ENCODE measurements at places on chromosomes 3 and 15.

DNA sequence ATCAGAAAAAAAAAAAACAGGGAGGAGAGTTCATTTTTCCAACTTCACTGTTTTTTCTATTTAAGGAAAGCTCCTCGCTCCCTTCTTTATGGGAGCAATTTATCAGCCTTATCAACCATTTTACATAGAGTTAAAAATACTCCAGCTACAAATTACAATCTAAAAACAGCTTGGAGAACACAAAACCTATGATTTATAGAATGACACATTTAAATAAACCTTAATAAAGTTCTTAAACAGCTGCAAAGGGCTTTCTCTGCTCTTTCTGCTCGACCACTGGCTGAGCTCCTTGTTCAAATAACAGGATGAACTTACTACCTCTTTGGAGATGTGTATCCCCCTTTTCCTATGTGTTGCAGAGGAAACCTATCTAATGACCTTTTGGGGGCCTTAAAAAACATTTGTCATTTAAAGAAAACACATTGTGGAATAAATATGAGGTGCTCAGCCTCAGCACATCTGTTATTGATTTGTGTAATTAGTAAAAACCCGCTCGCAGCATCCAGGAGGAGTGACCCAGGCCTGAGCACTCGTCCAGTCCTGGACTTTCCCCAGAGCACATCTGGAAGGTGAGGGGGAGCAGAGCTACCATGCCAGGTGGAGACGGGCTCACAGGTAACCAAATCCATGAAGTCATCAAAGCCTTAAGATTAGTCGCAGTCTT is 231.2 kb downstream of the ATP8B4 start:
- no peak for DNase-seq

DNA sequence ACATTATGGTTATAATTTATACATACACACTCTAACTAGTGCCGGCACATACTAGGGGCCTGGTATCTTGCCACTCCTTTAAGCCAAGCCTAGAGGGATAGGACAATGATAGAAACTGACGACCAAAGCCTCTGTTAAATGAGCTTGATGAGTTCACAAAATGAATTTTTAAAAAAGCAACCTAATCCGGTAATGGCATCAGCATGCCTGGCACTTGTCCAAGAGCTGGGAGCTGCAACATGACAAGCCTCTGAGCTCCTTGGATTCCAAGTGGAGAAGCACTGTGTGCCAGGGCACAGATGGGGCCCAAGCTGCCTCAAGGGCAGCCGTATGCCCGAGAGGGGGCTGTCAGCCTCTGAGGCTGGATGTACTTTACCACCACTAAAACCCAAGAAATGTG is 9.7 kb downstream of the ETV5 start:
- DNase-seq, result peak; percentile 63

- DNase-seq, result no peak
These were observed 1.6 kb upstream of the TPM1 start for GRCh38 chr15:63040954-63041353.

DNA sequence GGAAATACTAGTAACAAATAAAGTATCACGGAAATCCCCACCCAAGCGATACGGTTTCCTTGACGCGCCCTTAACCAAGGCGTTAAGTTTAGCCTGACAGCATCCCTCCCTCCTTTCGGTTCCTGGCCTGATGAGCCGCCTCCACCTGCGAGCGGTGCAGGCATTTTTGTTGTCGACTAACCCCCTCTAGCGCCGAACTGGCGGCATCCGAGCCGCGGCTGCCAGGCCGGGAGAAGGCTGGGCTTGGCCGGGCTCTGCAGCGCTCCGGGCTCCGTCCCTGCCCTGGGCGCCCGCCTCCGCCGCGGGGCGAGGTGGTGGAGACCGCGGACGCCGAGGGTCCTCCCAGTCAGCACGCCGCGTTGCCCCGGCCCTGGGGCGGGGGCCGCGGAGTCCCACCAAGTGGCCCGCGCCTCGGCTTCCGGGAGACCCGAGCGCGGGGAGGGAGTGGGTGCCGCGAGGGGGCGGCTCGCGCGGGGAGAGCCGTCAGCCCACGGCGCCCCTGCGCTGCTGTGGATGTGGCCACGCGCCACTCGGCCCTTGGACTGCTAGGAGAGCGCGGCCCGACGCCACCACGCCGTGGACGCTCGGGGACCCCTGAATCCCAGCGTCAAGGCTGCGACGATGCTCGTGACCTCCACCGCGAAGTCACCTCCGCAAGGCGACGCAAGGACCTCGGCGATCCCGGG is 1.1 kb upstream of the EPHA6 start:
- peak; percentile 84 for DNase-seq

DNA sequence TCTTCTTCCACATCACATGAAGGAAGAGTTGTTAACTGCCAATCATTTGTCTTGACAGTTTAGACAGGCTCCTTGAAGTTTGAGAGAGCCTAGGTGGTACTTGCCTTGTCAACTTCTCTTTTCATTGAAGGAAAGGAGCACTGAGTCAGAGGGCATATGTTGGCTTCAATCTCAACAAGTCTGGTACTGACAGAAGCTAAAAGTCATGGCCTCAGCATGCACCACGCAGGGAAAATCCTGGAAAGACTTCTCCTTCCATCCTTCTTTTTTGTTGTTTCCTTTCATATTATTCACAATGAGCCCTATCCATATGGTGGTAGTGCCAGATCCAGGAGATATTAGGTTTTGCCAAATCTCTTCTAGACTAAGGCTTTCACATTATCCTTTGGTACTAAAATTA is 1272.5 kb downstream of the ROBO1 start:
- no peak for DNase-seq

DNA sequence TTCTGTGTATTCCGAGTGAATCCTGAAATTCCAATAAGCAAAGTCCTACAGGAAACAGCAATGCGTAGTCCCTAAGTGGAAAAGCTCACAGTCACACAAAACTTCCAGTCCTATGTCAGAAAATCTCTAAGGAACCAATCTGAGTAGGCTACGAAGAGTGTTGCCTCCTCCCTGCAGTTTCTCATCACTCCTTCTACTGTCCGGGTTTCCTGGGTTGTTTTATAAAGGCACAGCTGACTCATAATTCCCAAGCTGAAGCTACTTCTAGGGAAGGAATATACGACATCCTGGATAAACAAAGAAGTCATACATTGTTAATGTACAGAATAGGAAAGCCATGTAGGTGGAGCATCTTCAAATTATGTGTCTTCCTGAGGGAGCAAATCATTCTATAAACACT is 65.7 kb upstream of the RGMA start:
- no peak for DNase-seq

DNA sequence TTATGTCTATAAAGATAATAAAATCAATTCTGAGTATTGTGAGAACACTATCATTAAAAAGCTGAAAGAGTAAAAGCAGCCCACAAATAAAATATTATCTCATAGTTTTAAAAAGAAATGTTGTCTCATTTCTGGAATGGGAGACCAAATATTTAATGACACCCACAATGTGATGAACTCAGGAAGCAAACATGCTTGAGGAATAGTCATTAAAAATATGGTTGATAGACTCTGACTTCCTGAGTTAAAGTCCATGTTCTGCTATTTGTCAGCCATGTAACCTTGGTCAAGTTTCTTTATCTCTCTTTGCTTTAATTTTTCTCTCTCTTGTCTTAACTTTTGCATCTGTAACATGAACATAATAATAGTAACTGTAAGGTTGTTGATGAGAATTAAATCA is 35.5 kb upstream of the CHMP2B start:
- DNase-seq, result no peak

DNA sequence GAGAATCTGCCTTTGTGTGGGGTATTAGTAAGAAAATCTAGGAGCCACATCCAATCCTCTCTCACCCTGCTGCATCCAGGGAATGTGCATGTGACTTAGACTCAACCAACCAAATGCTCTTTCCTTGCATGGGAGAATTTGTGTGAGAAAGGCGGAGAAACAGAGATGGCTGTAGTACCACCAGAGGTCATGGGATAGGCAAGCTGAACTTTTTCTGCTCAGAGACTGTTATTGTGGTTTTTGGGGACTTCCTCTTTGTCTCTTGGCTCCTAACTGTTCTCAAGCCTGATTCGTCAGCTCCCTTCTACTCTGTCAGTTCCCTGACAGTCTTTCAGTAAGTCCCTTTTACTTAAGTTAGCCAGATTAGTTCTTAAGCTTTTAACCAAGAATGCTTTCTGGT is 2.6 kb upstream of the ZSCAN2 start:
- DNase-seq, result no peak

DNA sequence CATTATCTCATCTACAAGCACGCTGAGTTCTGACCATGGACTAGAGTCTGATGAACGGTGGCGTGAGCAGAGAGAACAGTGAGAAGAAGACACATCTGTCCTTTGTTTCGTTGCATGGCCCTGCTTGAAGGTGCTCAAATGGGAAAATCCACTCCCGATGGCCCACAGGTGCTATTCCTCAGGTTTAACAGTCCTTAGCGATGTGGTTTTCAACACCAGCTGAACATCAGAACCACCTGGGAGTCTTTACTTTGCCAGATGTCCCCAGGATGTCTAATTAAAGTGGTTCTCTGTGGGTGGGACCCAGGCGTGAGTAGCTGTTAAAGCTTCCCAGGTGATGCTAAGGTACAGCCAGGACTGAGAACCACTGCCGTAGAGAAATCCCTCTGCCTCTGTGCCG is 13.0 kb downstream of the ADAMTS17 start:
- no peak for DNase-seq

DNA sequence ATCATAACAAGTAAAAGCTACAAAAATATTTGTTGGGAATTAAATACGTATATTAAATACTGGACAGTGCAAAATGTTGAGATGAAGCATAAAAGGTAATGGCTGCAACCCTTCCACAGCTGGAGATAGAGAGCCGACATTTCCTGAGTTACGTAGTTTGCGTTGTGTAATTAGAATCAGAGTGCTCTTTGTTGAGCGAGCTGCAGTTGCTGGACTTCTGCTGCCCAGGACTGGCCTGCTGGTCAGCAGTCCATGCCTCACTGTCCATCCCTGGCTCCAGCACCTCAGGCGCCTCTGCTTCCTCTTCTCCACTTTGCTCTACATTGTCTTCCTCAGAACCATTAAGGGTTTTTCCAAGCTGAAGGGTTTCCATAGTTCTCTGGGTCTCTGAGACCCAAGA is 28.4 kb upstream of the SHC4 start:
- no peak for DNase-seq

DNA sequence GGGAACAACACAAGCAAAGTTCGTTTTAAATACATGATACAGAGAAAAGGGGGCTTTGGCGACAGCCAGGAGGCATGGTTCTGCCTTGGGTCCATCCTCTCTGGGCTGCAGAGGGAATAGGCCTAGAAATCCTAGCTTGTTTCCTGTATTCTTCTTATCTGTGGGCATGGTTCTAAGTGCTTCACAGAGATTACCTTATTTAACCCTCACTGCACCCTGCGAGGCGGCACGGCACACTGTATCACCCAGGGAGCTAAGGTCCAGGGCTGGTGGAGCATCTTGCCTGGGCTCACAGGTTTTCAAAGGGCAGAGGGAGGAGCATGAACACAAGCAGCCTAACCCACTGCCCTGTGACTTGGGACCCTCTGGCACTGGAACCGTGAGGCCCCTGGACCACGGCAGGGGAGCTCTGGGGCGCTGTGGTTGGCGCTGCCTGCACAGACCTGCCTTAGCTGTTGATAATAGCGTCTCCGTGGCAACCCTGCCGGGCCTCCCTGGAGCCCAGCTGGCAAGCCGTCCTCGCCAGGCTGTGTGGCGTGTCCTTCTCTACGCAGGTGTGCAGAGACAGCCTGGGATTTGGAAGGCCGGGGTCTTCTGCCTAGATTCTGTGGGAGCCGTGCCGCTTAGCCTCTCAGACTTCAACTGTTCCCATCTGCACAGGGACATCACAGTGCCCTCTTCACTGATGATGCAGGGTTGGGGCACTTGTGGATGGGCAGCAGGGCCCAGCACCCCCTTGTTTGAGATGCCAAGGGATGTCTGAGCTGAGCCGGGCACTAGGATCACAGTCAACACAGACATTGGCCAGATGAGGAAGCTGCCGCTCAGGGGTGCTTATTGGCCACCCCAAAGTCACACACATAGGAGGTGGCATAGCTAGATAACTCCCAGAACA is 154.6 kb upstream of the TLE3 start:
- peak; percentile 23 for DNase-seq

DNA sequence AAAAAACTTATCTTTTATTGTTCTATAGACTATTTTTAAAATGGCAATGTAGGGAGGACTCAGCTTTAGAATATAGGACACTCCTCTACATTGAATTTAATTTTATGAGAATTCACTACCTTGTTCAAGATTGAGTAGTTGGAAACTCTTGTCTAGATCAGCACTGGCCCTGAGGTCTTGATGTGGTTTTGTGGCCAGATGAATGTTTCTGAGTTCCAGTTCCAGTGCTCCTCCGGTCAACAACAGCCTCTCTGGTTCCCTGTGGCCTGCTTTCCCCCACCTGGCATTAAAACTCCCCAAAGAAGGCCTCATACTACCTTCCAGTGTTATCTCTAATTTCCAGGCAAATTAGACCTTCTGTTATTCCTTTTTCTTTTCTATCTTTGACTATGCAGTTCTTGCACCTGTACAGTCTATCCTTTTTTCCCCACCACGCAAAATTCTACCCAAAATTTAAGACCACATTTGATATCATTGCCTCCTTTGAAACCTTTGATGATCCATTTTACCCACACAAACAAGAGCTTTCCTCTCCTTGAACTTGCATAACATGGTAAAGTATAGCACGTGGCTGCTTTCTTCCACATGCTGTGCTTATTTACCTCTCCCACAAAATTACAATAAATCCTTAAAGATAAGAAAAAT is 9.6 kb upstream of the ANP32A start:
- DNase-seq, result no peak

- DNase-seq, result no peak
These were observed 61.0 kb downstream of the ABTB1 start for GRCh38 chr3:127733781-127734180.

- DNase-seq, result no peak
These were observed 32.3 kb downstream of the ACAP2 start for GRCh38 chr3:195410546-195410945.

DNA sequence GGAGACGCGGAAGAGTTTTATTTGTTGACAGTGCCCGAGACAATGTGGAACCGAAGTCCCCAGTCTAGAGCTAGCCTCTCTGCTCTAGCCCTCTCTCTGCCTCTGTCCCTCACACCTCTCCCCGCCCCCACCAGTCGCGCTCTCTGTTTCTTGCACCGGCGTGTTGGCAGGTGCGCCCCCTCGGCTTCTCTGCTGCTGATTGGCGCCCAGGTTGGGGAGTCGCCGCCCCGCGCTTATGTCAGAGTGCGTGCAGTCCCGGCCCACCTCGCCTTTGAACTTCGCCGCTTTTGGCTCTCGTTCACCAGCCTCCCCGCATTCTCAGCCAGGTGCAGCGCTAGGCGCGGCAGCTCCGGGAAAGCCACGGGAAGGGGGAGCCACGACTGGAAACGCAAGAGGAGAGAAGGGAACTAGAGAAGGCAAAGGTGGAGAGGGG is at the start of gene SOX14:
SOX14 (plus strand) TSS at position 315 of the 433 bp plus-strand sequence. CDS start 470 bp downstream, outside the sequence.
- DNase-seq, result no peak

- no peak for DNase-seq
These were observed 67.9 kb downstream of the ULK4 start for GRCh38 chr3:41893977-41894376.

Measured in femur (tissue), 1 donor.